ENCODE measurements at places on chromosomes 2 and 18.
A peak's percentile ranks its signal among the peaks of the same experiment; 100 is the strongest.

GRCh38 chr2:159939946-159940345 lies 122.5 kb downstream of the PLA2R1 start:
- DNase-seq = no peak

DNA sequence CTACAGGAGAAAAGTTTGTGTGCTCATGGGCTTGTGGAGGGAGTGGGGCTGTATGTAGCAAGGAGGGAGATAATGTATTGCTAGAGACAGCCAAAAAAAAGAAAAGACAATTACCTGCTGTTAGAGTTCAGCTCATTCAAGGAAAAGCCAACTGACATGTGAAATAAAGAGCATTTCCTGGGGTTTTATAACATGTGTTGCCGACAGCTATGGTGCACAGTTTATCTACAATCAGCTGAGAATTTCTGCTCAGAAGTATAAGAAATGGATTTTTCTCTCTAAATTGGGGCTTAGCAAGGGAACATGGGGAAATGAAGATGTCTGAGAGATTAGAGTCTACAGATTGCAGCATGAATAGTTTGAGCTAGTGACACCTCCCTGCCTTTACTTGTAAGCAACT lies 674.1 kb downstream of the SUCLG1 start:
- DNase-seq = no peak

DNA sequence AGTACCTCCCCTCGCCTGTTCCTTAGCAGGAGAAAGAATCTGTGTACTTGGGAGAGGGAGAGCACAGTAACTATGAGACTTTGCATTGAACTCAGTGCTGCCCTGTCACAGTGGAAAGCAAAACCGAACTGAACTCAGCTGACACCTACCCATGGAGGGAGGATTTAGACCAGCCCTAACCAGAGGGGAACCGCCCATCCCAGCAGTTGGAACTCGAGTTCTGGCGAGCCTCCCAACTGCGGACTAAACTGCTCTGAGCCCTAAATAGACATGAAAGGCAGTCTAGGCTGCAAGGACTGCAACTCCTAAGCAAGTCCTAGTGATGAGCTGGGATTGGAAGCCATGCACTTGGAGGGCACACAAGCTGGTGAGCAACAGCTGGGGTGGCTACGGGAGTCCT lies 110.4 kb downstream of the GRB14 start:
- DNase-seq = no peak

GRCh38 chr18:62987859-62988258 lies 272.5 kb downstream of the PHLPP1 start:
- no peak for DNase-seq

- no peak for DNase-seq
These were observed 121.1 kb upstream of the KCNJ3 start for GRCh38 chr2:154577390-154577789.

- no peak for DNase-seq
These were observed 94.6 kb upstream of the LGALSL start for GRCh38 chr2:64359171-64359891.

GRCh38 chr18:13611142-13611600 lies 115.2 kb downstream of the FAM210A start:
- peak; percentile 58 for DNase-seq

- DNase-seq = no peak
These were observed 75.3 kb upstream of the RIOK3 start for GRCh38 chr18:23377669-23378301.

DNA sequence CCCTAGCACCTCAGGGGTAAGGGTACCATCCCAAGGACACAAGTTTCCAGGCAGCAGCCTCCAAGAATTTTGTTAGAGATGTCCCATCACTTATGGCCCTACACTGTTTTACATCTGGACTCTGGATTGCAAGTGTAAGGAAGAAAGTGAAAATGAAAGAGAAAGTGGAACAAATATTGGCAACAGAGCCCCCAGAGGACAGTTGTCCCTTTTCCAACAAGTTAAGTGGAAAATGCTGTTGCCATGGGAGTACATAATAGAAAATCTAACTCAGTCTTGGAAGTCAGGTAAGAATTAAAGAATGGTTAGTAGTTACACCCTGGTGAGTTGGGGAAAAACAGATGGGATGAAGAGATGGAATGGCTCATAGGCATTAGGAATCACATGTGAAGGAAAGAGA lies 50.6 kb downstream of the TTC21B start:
- DNase-seq = no peak

GRCh38 chr2:63861220-63861822 lies 19.6 kb downstream of the UGP2 start:
- DNase-seq = peak; percentile 42

DNA sequence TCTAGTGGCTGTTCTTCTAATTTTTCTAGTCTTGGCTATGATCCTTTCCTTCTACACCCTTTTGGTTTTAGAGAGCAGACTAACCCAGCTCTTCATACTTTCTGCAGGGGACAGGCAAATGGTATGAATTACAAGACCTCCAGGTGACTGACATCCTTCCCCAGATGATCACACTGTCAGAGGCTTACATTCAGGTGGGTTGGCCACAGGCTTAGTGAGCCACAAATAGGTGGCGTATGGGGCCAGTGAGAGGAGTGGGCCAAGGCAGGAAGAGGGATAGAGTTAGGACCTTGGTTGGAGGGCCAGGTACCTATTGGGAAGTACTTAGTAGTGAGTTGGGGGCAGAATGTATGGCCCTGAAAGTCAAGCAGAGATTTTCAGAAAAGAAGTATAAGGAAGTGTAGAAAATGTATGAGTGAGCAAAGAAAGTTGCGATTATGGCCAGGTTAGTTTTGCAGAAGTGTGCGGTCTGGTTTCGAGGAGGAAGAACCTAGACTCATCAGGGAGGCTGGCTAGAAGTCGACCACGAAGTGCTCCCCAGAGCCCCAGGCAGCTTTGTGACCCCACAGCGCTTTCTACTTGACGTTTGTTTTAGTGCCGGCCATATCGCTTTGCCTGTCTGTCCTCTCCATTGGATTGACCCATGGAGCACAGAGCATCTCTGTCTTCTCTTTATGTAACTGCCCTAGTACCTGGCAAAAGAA lies 20.0 kb downstream of the SFTPB start:
- no peak for DNase-seq

GRCh38 chr2:134512734-134513464 lies 205.9 kb downstream of the TMEM163 start:
- no peak for DNase-seq

GRCh38 chr2:165109915-165110314 lies 93.9 kb downstream of the SCN3A start:
- no peak for DNase-seq

DNA sequence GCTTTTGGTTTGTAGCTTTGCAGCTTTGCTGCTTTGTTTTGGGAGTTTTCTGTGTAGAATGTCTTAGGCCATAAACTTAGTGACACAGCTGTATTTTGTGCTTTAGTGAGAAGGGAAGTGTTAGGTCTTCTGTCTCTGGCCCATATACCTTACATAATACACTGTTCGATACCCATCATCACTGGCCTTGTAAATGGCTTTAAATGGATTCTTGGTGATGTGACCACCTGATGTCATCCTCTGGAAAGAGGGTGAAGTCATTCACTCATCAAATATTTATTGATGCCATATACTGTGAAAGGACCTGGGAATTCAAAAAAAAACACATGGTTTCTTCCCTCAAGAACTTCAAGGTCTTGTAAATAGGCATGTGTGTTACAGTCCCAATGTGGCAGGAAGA lies 18.9 kb upstream of the SCYGR2 start:
- no peak for DNase-seq

GRCh38 chr2:30249354-30249753 lies 18.0 kb downstream of the LBH start:
- DNase-seq = no peak

- DNase-seq = no peak
These were observed 118.9 kb downstream of the PXDN start for GRCh38 chr2:1625281-1626001.

- no peak for DNase-seq
These were observed 242.9 kb downstream of the KCNJ3 start for GRCh38 chr2:154941379-154941778.

GRCh38 chr2:202643012-202643858 lies 8.5 kb downstream of the FAM117B start:
- no peak for DNase-seq

DNA sequence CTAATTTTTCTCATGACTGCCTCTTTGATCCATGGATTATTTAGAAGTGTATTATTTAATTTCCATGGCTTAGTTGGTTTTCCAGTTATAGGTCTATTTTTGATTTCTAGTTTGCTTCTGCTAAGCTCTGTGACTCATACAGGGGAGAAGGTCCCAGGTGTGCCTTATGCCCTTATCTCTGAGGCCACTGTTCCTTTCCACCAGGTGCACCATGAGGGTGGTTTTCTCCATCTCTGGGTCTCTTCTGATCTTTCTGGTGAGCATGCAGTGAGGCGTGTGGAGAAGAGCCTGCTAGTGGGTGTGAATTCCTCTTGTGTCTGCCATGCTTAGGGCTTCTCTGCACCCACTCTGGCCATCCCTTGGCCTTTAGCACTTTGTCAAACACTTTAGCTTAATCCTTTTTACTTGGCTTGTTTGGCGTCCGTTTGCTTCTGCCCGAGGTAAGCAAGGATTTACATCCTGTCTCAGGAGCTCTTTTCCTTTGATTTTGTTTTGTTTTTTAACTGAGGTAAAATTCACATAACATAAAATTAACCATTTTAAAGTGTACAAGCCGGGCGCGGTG lies 129.8 kb upstream of the ARL4C start:
- DNase-seq = no peak

DNA sequence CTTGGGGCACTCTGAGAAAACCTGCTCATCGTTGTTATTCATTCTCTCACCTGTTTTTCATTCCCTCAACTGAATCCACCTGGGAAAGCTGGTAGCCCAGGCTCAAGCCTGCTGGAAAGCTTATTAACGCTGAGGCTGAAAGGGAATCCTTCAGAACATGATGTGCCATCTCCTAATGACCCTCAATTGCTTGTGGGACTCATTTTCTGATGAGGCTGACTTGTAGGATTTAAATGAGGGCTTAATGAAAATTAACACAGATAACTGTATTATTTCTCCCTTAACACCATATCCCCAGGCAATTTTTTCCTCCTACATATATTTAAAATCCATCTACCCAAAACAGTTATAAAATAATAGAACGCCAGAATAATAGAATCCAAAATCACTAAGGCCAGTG lies 162.7 kb upstream of the ACAA2 start:
- DNase-seq = no peak

DNA sequence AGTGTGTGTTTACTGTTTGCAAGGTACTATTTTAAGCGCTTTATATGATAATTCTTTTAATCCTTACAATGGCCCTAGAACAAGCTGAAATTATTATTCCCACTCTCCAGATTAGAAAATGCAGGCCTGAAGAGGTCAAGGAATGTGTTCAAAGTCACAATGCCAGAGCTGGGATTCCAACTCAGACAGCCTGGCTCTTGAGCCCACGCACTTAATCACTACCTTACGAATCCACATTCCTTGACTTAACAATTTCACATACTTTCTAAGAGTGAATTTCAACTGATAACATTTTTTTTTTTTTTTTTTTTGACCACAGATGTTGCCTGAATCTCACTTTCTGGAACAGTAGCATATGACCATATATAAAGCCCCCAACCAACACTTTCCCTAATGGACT lies 400.3 kb downstream of the NCKAP5 start:
- DNase-seq = no peak

- DNase-seq = no peak
These were observed 389.2 kb downstream of the FBXO15 start for GRCh38 chr18:73758446-73758845.

DNA sequence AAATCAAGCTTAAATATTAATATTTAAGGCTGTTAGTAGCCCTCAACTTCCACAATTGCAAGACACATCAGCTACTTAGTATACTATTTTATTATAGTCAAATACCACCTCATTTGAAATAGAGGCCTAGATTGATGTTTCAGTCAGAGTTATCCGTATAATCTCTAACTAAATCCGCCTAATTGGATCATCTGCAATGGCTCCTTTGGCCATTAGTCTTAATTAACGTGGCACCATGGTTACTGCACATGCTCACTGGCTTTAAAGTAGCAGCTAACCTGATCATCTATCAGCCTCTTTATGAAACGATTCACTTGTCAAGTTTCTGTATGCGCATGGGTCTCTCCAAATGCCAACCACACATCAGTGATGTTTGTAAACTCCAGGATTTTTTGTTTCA lies 112.3 kb downstream of the COLEC12 start:
- no peak for DNase-seq

- peak; percentile 65 for DNase-seq
These were observed 396.8 kb downstream of the NCKAP5 start for GRCh38 chr2:133171393-133172004.

DNA sequence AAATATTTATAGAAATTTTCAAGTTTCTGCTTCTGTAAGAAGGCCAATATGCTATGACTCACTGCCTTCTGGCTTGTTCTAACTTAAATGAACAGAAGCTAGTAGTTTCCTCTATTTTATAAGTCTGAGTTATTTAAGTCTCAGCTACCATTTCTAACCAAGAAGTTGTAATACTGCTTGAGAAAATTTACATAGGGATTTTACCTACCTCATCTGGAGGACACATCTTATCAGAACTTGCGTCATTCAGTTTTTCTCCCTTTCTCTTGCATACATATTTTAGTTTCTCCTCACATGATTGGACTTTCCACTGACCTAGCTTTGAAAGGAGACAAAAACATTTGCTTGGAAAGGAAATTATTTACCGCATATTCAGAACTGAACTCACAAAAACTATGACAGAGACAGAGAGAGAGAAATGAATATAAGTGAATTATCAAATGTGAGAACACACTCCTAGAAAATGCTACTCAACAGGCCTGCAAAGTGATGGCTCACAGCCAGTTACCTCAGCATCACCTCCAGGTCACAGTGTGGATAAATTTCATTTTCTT lies 81.1 kb upstream of the CD302 start:
- no peak for DNase-seq

DNA sequence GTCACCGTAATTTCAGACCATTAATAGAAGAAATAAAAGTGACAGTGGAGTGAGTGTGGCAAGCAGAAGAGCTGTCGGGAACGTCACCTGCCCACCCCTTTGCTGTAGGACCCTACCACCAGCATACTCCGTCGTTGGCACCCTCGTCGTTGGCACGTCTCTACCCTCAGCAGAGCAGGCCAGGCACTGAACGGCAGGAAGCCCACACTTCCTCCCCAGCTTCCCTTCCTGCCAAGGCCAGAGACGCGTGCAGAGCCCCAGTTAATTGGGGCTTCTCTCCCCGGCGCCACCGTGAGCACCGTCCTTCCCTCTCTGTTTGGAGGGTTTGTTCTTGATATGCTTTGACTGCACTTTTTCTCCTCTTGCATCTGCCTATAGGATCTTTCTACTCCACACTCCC lies 27.0 kb upstream of the NFATC1 start:
- peak; percentile 70 for DNase-seq

GRCh38 chr2:9089831-9090230 lies 86.3 kb upstream of the MBOAT2 start:
- no peak for DNase-seq

DNA sequence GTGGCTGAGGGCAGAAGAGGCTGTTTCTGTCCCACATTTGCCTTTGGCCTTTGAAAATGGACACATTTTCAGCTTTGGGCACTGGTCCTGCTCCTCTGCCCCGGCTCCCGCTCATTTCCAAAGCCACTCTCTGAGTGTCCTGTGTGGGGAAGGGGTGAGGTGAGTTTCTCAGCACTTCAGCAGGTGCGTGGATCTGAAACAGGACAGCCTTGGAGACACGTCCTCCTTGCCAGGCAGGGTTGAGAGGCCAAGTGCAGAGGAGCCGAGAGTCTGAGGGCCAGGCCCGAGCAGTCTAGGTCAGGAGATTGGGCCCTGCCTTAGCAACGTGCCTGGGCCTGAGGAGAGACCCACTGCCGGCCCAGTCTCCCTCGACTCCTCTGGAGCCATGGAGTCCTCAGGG lies 21.9 kb upstream of the ALPI start:
- no peak for DNase-seq

Measured in hematopoietic multipotent progenitor cell (in vitro differentiated cells).